Parietal lobe (tissue), 2 donors: ENCODE measurements at places on chromosomes 6 and 20. TPM values are rescaled to one million over a fixed set of nuclear protein-coding genes. Genes with fewer than 3 reads are reported as not detected.

The JPH2 gene
- not detected for total RNA-seq

The ZC3H12D gene
- total RNA-seq, result 0.31 TPM

The SLC26A8 gene
- total RNA-seq, result 3.8 TPM

The STMND1 gene
- total RNA-seq, result not detected

The KCNK17 gene
- total RNA-seq, result not detected

The TMC2 gene
- total RNA-seq, result 7.5 TPM

The WFDC10B gene
- total RNA-seq, result not detected

The MYLK4 gene
- under 0.01 TPM for total RNA-seq

The GRIK2 gene
- total RNA-seq, result 245 TPM

The GNAS-AS1 gene
- 2.5 TPM for total RNA-seq

The C20orf204 gene
- total RNA-seq, result 4.4 TPM

The CALHM4 gene
- not detected for total RNA-seq

The HEY2 gene
- 1.3 TPM for total RNA-seq

The CALHM6 gene
- not detected for total RNA-seq

The CCN2 gene
- total RNA-seq, result 5.6 TPM

The HLA-DQB1 gene
- total RNA-seq, result 0.63 TPM

The OGFRL1 gene
- total RNA-seq, result 24.1 TPM

The GPLD1 gene
- total RNA-seq, result 19.7 TPM

The PPP1R16B gene
- 11.6 TPM for total RNA-seq

The WFDC12 gene
- not detected for total RNA-seq

The UBE2C gene
- 10.6 TPM for total RNA-seq

The ENPP1 gene
- 1.6 TPM for total RNA-seq

The LY86 gene
- 1.3 TPM for total RNA-seq

The ZNF391 gene
- total RNA-seq, result 5.3 TPM

The TGM6 gene
- total RNA-seq, result not detected

The DEFB123 gene
- total RNA-seq, result not detected

The IL17F gene
- total RNA-seq, result not detected

The PRRT1 gene
- 1.9 TPM for total RNA-seq

The BEND3 gene
- total RNA-seq, result 13.1 TPM

The RAET1E gene
- not detected for total RNA-seq

The TGM2 gene
- total RNA-seq, result 4.4 TPM

The GTSF1L gene
- not detected for total RNA-seq

The TRAPPC3L gene
- total RNA-seq, result not detected

The ADRM1 gene
- 36.3 TPM for total RNA-seq

The SLCO4A1 gene
- 2.5 TPM for total RNA-seq

The TINAG gene
- not detected for total RNA-seq

The LST1 gene
- total RNA-seq, result not detected

The CEBPB gene
- 0.94 TPM for total RNA-seq

The DDR1 gene
- 155 TPM for total RNA-seq

The FOXF2 gene
- 2.5 TPM for total RNA-seq

The MPC1 gene
- 49.1 TPM for total RNA-seq

The TSBP1 gene
- not detected for total RNA-seq

The SLPI gene
- not detected for total RNA-seq

The PRDM13 gene
- not detected for total RNA-seq

The BPIFB1 gene
- total RNA-seq, result not detected

The SEL1L2 gene
- total RNA-seq, result 2.2 TPM

The SLC22A2 gene
- not detected for total RNA-seq

The RIMS4 gene
- total RNA-seq, result 52.0 TPM

The PI3 gene
- total RNA-seq, result not detected

The TP53TG5 gene
- total RNA-seq, result 1.9 TPM

The CRISP3 gene
- total RNA-seq, result not detected

The FRS3 gene
- total RNA-seq, result 9.4 TPM

The HLA-DPA1 gene
- 0.94 TPM for total RNA-seq

The SLC17A2 gene
- total RNA-seq, result not detected

The PROKR2 gene
- total RNA-seq, result 44.8 TPM

The OSBPL2 gene
- 45.1 TPM for total RNA-seq

The GSTA2 gene
- not detected for total RNA-seq

The TRIM10 gene
- total RNA-seq, result 0.31 TPM
